ENCODE measurements at places on chromosomes 1 and 21. TPM values are rescaled to one million over a fixed set of nuclear protein-coding genes. Genes with fewer than 3 reads are reported as not detected.

GRCh38 chr1:51215169-51215568 lies 20.9 kb upstream of the RNF11 start:
- no peaks in the 10 kb centered on the region for H3K27me3 ChIP-seq
- H3K4me1 ChIP-seq: no peaks in the 10 kb centered on the region
- no peak overlapping the region for H3K4me3 ChIP-seq
- no peak for DNase-seq
- H3K36me3 ChIP-seq: no peaks in the 10 kb centered on the region

Gene RNF186
- total RNA-seq: 117 TPM

Gene RSPH1
- total RNA-seq: not detected

Gene KCTD3
- 156 TPM for total RNA-seq

DNA sequence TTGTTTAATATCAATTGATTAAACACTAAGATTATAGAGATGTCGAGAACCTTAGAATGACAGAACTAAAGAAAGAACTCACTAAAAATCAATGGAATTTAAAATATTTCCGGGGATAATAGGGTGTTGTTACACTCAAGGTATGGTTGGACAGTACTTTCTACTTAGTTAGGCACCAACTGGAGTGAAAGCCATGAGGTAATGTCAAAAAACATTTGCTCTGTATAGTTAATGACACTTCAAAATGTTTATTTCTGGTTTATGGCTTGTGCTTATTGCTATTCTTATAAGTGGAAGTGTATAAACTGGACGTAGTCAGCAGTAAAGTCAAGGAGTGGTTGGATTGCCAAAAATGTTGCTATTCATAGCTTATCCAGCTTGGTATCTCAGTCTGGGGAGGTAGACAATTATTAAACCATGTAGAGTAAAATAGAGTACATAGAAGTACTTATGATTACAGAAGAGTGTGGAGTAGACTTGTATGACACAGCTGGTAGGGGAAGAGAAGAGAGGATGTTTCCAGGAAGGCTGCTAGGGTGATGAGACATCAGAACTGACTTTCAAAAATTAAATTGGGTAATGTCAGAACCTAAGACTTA lies 56.5 kb upstream of the BMP8A start:
- H3K4me3 ChIP-seq: no peak overlapping the region
- peaks cover 7% of the 10 kb centered on the region for H3K4me1 ChIP-seq

Gene NTRK1
- 0.87 TPM for total RNA-seq
